ENCODE measurements at places on chromosomes 2 and 18.

DNA sequence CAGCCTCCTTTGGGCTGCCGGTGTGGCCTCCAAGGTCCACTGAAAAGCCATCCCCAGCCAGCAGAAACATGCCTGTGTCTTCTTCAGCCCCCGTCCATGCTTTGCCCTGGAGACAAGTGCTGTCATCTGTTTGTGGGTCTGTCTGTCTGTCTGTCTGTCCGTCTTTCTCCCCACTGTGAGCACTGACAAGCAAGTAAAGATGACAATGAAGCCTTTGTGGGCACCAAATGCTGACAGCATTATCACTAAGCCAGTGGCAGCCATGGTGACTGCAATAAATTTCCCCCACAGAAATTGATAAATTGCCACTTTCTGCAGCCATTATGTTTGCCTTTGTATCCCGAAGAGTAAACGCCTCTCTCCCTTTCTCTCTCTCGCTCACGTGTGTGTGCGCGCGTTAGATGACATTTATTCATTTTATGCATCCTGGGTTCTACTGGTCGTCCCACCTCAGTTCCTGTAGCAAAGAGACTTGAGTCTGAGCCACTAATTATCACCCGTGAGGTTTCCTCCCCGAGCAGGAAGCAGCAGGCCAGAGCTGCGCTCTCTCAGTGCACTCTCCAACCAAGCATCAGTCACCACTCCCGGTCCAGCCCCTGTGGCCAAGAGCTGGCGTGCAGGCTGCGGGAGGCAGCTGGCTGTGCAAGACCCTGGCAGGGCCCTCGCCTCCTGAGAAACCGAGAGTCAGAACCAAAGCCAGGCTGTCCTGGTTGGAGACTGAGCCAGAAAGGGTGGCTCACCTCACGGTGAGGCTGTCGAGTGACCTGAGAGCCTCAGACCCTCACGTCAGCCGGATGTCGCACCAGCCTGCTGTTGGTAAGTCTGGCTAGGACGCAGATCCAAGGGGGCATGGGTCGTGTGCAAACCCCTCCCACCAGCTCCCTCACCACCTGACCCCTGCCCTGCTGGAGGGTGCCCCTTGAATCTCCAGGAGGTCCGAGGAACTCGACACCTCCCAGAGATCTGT lies 6.9 kb downstream of the STEAP3 start:
- peak; percentile 81 for DNase-seq

- no peak for DNase-seq
Measured at GRCh38 chr2:163613266-163613731, 122.5 kb downstream of the FIGN start.

DNA sequence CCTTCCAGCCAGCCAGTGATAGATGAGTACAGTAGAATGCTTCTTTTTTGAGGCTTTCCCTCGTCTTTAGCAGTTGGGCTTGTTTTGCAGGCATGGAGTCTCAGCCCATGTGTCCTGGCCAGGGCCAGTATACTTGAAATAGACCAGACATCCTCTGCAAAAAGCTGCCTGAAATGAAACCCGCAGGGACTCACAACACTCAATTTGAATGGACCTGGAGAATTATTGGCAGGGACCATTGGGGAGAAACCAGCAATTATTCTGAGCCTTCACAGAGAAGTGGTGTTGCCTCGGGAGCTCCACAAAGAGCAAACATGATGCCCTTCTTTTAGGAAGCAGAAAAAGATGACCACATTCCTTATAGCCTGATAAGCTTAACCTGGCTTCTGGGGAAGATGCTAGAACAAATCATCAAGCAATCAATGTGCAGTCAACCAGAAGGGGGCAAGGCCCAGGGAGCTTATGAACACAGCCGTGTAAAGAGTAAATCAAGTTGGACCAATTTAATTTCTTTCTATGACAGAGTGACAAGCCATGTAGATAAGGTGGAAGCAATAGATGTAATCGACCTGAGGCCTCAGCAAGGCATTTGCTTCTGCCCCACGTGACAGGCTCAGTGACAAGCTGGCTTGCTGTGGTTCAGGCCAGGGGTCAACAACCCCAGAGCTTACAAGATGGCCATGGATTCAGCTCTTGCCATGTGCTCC lies 42.1 kb downstream of the BOD1L2 start:
- no peak for DNase-seq

GRCh38 chr2:147495734-147496133 lies 349.1 kb upstream of the ACVR2A start:
- DNase-seq, result no peak

- DNase-seq, result peak; percentile 31
Measured at GRCh38 chr18:36127836-36128529, 1.2 kb downstream of the SLC39A6 start.
